Fibroblast of mammary gland (primary cell): ENCODE measurements at places on chromosomes 3 and 15.

GRCh38 chr15:40335938-40336743, 4.6 kb downstream of the CCDC9B start:
- DNase-seq = no peak

DNA sequence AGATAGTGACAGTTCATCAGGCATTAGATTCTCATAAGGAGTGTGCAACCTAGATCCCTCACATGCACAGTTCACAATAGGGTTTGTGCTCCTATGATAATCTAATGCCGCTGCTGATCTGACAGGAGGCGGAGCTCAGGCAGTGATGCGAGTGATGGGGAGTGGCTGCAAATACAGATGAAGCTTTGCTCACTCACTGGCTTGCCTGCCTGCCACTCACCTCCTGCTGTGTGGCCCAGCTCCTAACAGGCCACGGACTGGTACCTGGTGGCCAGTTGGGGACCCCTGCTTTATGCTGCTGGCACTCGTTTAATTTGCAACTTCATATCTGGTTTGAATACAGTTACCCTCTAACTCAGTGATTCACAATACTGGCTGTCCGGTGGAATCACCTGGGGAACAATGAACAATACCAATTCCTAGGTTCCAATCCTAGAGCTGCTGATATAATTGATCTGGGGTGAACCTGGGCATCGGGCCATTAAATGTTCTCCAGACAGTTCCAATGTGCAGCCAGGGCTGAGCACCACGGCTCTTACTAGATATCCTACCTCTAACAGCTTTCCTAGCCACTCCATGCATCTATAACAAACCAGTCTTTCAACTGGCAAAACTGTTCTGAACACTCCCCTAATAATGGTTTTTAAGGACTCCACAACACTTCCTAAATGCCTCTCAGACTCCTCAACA, 131.4 kb downstream of the ATP1B3 start:
- no peak for DNase-seq

DNA sequence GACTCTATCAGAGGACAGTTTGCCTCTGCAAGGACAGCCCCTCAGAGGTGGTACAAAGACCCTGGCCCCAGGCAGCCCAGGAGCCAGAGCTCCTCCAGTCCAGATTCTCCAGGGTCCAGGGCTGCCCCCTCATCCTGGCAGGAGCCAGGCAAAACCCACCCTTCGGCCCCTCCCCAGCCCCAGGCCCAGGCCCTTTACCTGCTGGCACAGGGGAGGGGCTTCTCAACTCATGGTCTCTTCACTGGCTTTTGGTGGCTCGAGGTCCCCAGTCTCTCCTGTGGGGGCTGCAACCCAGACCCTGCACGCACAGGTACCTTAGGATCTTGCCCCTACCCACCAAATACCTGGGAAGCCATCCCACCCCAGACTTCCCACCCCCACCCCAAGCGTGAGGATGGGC, 8.5 kb downstream of the NEIL1 start:
- DNase-seq = no peak

DNA sequence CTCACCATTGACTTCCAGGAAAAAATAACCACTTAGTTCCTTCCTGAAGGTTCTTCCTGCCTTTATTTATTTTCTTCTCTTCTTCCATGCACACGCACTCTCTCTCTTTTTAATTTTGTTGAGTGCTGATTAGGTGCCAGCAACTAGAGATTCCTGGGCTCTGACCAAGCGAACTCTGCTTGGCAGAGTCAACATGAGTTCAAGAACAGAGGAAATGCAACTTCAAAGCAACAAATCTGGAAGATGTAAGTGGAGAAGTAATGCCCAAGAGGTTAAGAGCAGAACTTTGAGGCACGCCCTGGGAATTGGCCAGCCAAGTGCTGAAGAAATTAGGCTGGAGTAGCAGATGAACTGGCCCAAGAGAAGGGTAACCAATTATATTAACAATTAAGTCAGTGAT, 8.5 kb downstream of the ERC2 start:
- DNase-seq = no peak

DNA sequence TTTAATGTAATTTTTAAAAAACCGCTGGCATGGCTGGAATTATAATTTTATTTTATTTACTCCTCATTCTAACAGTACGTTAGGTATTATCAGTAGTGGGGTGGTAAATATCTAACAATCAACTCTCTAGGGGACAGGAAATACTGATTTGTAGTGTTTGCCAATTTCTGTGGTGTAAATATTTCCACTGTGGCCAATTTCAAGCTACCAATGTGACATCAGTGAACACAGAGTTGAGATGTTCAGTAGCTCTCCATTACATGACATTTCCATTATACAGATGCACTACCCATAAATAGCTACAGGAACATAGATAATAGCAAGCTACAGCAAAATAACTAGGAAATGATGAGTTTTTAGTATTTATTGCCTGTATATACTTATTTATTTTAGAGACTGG, 10.0 kb upstream of the ARL8B start:
- no peak for DNase-seq

DNA sequence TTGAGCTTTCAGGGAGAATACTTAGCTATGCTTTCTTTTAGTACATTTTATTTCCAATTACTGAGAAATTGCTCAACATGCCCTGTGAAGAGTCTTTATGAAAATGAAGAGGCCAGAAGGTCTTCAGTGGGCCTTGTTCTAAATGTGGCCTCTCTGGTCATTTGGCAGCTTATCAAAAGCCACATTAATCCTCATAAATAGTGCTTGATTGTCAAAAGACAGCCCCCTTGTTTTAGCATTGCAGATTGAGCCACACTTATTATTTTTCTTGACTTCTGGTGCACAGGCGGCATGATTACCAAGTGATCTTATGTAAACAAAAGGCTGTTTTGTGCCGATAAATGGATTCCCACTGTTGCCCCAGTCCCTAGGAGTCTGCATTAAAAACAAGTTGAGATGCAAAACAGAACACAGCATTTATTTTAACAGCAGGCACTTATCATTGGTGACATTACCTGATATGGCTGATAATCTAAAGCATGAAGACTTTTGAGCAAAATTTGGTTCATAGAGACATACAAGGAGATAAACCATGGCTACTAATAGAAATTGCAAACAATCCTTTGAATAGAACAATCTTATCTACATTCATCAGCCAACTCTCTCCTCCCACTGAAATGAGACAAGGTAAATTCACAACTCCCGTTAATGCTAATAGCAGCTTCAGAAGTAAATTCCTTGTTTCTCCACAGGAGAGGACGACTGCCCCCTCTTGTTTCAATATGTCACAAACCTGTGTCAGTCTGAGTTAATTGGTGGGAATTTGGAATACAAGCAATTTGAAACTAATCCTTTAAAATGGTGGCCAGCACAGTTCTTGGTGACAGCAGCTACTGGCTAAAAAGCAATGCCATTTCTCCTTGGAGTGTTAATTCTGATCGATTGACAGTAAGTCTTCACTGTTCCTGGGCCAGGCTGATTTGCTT, 194.3 kb downstream of the NSUN3 start:
- DNase-seq = no peak

DNA sequence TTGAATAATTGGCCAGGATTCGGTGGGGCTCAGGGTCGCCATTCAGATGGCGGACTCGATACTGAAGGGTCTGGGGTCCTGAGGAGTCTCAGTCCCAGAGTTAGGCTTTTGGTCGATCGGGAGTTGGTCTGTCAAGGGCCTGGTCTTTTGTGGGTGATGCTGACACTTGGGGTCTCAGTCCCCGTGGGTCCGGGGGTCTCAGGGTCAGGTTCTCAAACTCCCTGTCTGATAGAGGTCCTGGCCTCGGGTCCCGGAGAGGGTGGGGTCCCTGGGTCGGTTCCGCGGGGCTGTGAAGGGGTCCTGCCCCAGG, 467 bp downstream of the NCKIPSD start:
- no peak for DNase-seq

GRCh38 chr3:44284949-44285348, 43.3 kb downstream of the TOPAZ1 start:
- DNase-seq = no peak

GRCh38 chr15:85934691-85935090, 140.0 kb upstream of the KLHL25 start:
- no peak for DNase-seq

GRCh38 chr3:58474348-58474911, 17.5 kb upstream of the KCTD6 start:
- DNase-seq = no peak

DNA sequence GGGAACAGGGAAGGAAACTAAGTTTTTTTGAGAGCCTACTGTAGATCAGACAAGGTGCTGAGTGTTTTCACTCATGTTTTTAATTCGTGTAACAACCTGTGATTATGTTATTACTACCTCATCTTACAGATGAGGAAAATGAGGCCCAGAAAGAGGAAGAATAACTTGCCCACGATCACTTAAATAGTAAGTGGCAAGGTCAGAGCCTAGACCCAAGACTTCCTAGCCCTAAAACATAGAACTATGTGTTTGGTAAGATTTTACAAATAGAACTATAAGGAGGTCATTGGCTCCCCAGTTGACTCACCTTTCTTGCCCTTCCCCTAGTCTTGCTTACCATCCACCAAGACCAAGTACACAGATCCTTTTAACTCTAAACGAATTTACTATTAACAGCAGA, 13.7 kb downstream of the SENP8 start:
- no peak for DNase-seq

DNA sequence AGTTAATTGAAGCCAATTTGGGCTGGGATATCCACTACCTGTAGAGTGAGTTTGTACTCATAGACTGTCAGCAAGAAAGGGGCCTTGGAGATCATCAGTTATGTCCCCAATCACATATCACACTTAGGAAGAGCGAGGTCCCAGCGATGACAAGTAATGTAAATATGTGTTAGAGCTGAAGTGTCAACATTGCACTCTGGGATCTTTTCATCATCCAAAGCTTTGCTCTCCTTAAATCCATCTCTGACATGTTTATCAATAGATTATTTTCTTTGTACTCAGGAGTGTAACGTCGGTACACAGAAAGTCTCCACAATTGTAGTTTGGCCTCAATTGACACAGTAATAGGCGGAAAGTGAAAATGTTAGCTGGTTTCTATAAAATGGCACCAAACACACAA, 113.7 kb upstream of the TPRG1 start:
- no peak for DNase-seq

GRCh38 chr15:80732818-80733217, 37.7 kb downstream of the ABHD17C start:
- DNase-seq = no peak

DNA sequence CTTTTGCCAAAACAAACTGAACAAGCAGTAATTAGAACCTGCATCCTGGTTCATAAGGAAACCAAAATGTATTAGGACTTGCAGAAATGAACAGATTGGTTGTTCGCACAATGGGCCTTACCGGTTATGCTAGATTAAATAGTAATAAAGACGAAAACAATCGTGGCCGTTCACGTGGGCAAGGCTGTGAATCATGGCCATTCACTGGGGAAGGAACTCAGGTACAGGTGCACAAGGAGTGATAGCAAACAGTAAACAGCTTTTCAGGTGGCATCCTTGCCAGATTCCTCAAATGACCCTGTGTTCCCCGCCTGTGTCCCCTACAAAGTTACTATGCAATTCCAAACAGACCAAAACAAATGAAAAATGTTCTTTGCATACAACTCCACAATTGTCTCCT, 8.2 kb downstream of the LRIG1 start:
- no peak for DNase-seq
